HFFc6 (cell line): ENCODE measurements at places on chromosomes 3 and 15.
A peak's percentile ranks its signal among the peaks of the same experiment; 100 is the strongest.

DNA sequence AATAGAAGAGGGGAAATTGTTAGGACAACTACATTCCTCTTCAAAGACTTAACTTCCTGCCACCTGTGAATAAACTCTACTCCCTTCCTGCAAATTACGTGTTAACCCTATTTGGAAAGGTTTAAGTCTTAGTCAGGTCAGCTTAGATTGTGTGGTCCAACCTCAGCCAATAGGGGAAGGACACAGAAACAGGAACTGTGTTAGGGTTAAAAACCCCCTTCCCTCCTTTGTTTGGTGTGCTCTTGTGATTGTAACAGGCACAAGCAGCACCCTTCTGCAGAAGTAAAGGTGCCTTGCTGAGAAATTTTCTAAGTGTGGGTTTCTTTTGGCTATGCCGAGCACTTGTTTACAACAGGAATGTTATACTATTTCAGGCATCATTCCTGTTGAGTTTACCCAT lies 45.0 kb upstream of the FSTL1 start:
- DNase-seq: no peak

GRCh38 chr15:65377976-65378366 lies at the start of gene IGDCC3:
IGDCC3 (minus strand) TSS chr15:65378002; CDS start chr15:65377788, 214 bp downstream.
- DNase-seq: no peak

DNA sequence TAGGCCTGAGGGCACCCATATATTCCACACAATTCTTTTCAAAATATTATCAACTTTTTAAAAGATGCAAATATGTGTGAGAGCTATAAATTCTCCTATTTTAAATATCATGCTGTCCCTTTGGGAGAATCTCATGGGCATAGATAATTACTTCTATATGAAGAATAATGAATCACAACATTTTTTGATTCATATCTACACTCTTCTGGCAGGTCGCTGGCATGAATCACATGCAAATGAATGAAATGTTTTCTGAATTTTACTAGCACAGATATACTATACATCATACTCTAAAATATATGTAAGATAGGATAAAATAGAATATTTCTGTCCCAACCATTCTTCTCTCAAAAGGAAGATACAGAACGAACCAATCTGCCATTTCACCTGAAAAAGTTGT lies 277.7 kb upstream of the KCNH8 start:
- DNase-seq: no peak

GRCh38 chr15:51129535-51130188 lies 35.0 kb upstream of the TNFAIP8L3 start:
- DNase-seq: no peak

DNA sequence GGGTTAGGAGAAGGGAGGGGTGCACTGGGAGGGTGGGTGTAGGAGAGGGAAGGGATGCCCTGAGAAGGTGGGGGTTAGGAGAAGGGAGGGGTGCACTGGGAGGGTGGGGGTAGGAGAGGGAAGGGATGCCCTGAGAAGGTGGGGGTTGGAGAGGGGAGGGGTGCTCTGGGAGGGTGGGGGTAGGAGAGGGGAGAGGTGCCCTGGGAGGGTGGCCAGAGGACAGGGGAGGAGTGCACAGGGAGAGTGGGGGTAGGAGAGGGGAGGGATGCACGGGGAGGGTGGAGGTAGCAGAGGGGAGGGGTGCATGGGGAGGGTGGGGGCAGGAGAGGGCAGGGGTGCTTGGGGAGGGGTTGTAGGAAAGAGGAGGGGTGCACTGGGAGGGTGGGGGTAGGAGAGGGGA lies 3.2 kb downstream of the TM4SF19 start:
- no peak for DNase-seq

GRCh38 chr3:193210618-193211017 lies 30.4 kb upstream of the PLAAT1 start:
- no peak for DNase-seq

GRCh38 chr3:194682694-194683310 lies 2.9 kb upstream of the FAM43A start:
- DNase-seq: peak; percentile 88

GRCh38 chr3:16126634-16127033 lies 47.8 kb upstream of the GALNT15 start:
- DNase-seq: no peak

GRCh38 chr3:12194209-12194608 lies 35.5 kb upstream of the TIMP4 start:
- peak; percentile 79 for DNase-seq

DNA sequence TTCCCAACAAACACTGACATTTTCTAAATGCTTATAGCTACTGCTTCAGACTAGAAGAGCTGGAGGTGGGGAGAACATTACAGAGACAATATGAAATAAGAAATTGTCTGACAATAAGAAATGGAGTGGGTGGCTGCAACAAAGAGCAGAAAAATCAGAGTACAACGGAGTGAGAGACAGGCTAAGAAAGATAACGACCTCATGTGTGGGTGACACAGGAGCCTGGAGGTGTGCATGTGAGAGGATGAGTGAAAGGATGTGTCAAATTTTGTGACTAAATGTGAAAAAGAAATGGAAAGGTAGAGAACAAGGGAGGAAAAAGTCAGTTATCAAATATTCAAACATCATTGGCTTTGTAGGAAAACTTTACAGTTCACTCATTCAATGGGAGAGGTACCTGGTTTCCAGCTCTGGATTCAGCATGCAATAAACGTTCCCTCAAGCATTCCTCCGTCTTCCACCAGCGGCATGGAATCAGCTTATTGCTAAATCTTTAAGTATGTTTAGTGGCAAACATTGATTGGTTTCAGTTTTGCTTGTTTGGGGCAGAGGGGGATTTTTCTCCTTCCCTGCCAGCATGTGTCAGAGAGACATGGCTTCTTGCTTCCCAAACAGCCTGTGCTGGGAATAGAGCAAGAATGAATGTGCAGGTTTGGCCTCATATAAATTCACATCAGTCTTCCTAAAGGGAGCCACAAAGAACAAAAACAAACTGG lies 103.8 kb upstream of the CHRM5 start:
- DNase-seq: no peak

- DNase-seq: no peak
Measured at GRCh38 chr15:91498749-91499062, 354.8 kb upstream of the SLCO3A1 start.

DNA sequence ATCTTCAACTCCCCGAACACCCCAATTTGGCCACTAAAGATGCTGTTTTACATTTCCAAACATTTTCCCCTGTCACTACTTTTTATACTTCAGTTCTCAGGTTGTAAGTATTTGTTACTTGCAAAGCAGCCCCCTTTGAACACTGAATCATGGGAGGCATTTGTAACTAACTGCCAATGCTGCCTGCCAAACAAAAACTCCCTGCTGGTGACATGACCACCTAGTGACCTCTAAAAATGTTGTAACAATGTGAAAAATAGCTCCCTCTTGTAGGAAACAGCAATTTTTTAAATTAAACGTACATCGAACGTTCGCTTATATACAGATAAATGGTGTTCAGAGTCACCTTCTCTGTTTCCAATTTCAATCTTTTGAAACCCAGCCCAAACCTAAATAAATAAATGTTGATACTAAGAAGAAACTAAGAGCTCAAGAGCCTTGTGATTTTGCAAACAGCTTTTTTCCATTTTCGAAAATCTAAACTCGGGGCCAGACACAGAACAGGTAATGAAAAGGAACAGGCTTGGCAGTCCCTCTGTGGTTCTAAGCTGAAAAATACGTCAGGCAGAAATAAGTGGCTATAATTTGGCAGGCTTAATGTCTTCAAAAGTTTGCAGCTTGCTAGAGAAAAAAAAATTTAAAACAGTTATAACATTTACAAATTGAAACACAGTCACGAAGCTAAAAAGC lies 268.6 kb upstream of the WNT5A start:
- no peak for DNase-seq

DNA sequence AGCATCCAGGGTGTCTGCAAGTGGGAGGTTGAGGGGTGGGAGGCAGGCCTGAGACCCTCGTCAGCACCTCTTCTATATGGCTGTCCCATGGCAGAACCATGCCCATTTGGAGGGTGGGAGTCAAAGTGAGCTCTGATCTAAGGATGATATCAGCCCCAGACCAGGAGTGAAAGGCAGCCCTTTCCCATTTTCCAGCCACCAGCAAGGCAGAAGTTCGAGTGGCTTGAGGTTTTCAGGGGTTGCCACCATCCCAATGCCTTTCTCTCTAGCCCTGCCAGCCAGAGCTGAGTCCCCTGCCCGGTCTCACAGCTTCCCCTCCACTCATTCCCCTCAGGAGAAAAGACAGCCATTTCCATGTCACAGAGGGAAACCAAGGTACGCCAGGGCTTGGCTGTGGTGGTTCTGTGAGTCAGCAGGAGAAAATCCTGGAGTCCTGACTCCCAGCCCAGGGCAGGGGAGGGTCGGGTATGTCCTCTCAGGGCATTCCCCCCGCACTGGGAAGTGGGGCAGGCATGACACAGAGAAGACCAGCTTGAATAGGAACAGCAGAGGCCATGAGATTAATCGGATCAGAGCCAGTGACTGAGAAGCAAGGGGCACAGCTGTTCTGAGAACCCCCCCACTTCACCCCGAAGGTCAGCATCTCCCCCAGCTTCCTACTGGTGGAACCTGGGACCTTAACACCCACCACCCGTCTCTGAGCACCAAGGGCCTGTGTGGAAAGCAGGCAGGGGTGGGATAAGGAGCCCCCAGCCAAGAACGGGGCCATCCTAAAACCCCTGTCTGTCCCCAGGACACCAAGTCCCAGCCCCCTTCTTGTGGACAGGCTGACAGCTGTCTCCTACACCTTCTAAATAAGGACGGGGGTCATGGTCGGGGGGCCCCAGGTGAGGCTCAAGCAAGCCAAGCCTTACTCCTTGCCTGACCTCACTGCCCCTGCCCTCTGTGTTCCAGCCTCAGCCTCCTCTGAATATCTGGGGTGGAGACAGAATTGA lies 965 bp upstream of the SLC38A3 start:
- DNase-seq: no peak

- DNase-seq: no peak
Measured at GRCh38 chr15:89492934-89493631, 3.3 kb downstream of the RHCG start.

DNA sequence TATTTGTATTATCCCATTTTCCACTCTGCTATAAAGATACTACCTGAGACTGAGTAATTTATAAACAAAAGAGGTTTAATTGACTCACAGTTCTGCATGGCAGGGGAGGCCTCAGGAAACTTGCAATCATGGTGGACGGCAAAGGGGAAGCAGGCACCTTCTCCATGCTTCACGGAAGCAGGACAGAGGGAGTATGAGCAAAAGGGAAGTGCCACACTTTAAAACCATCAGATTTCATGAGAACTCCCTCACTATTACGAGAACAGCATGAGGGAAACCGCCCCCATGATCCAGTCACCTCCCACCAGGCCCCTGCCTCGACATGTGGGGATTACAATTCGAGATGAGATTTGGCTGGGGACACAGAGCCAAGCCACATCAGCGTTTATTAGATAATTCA lies 172.8 kb downstream of the NR2F2 start:
- no peak for DNase-seq

- DNase-seq: peak; percentile 25
Measured at GRCh38 chr3:56133423-56133822, 334.8 kb downstream of the ERC2 start.

DNA sequence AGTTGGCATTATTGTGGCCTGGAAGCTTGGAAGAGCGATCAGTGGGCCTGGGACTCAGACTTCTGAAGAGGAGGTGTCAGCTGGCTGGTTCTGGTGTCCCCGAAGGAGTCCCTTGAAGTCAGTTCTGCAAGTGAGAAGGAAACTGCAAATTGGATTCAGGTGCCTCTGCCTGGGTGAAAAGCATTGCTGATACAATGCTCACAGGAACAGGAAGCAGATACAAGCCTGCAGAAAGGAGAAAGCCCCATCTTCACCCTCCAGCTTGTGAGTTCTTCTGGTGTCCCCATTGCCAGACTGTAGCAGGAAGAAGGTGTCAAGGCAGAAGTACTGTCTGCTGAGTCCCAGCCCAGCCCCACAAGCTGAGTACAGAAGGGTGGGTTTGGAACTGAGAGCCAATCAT lies 271.3 kb downstream of the PLOD2 start:
- no peak for DNase-seq

DNA sequence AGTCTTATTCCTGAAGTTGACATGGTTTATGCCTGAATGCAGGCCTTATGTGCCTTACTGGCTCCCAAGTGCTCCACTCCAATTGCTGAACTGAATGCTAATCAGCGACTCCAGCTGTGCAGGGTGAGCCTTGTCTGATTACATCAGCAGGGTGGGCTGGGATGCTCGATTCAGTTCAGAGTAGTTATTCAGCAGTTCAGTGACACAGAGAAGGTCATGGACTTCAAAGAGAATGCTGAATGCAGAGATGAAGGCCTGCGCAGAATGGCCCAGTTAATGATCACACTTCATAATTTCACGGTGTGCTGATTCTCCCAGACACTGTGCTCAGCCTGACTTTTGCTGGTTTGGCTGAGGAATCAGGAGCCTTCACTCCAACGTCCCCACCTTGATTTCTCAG lies 63.6 kb downstream of the CLDN1 start:
- DNase-seq: no peak

GRCh38 chr15:74799255-74799855 lies 13.3 kb upstream of the LMAN1L start:
- no peak for DNase-seq

GRCh38 chr3:66355394-66355793 lies 134.6 kb downstream of the SLC25A26 start:
- no peak for DNase-seq

- no peak for DNase-seq
Measured at GRCh38 chr3:139519998-139520737, 19.4 kb downstream of the RBP1 start.
